ENCODE measurements at places on chromosomes 2 and 18. TPM values are rescaled to one million over a fixed set of nuclear protein-coding genes. Genes with fewer than 3 reads are reported as not detected.

The NTSR2 gene
- total RNA-seq: 1.1 TPM

The CNNM3 gene
- 23.1 TPM for total RNA-seq

The SERPINB5 gene
- total RNA-seq: not detected

The FAM110C gene
- 7.3 TPM for total RNA-seq

The TTC27 gene
- 17.5 TPM for total RNA-seq

The ACTR1B gene
- total RNA-seq: 43.4 TPM

The ADGRF3 gene
- not detected for total RNA-seq

The DSG1 gene
- not detected for total RNA-seq

The AMMECR1L gene
- 7.7 TPM for total RNA-seq

The SLC16A14 gene
- total RNA-seq: 11.2 TPM

The EVX2 gene
- total RNA-seq: not detected
